ENCODE measurements at places on chromosomes 2 and 18.

DNA sequence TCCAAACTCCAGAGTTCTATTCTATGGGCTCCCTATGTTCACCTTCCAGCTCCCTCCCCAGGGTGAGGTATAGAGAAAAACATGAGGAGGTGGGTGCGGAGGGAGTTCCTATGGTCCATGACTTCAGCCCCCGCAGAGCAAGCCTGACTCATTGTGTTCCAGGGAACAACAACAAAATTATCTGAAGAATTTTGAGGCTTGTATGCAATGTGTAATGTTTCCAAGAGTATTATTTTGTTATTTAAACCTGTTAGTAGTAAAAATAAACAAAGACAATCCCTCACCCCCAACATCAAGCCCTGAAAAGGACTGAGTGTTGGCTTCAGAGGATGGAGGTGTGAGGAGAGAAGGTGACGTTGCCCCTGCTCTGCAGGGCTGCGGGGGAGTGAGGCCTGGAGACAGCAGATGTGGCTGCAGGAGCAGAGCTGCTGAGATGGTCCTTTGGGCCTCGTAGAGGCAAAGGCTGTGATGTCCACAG, 29.0 kb downstream of the LAMA3 start:
- no peak for DNase-seq

- DNase-seq = no peak
These were observed 888 bp downstream of the VAMP5 start for GRCh38 chr2:85584857-85585780.

DNA sequence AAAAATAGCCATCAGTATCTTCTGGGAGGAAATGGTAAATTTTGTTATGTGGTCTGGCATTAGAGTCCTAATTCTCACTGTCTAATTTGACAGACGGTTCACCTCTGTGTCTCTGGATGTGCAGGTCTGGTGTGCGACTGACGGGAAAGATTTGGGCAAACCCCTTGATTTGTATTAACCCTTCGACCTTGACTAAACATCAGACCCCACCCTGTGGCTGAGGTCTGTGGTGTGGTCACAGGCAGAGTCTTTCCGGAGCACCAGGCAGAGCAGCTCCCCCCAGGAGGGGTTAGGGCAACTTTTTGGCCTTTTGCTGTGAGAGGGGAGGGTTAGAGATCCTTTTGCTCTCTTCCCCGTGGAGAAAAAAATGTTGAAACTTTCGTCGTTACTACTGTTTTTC, 6.4 kb downstream of the TWIST2 start:
- DNase-seq = no peak

- DNase-seq = no peak
These were observed 687.8 kb upstream of the FANCL start for GRCh38 chr2:58928973-58929372.

- peak; percentile 8 for DNase-seq
These were observed 171.8 kb downstream of the PTGR3 start for GRCh38 chr18:75036917-75037688.

- DNase-seq = no peak
These were observed 60.5 kb downstream of the NCAPH start for GRCh38 chr2:96396095-96396494.

- no peak for DNase-seq
These were observed 248.9 kb downstream of the TDRD15 start for GRCh38 chr2:21372654-21373053.

DNA sequence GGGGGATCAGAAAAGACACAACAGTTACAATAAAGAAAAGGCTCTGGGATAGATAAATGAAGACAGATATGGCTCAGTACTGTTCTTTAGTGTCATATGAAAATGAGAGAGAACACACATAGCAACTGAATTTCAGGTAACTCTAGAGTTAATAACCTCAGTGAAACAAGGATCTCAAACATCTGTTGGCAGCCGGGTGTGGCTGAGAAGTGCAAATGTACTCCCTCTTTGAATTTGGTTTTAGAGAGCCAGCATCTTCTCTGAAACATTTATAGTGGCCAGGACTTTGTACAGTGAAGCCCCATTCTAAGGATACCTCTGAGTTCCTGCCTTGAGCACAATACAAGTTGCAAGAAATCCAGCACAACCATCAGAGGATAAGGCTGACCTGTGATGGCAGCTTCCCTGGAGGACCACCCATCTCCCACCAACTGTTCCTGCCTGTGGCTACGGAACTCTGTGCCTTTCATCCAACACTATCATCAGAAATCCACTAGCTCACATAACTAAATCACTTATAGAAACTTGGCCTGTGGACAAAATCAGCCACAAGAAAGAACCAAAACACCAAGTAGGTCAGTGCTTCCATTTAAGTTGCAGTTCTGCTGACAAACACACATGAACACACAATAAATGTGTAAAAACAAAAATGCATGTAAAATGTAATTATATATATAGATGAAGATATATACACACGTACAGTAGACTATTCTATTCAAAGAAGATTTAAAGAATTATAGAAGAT, 37.3 kb upstream of the PEX13 start:
- no peak for DNase-seq

DNA sequence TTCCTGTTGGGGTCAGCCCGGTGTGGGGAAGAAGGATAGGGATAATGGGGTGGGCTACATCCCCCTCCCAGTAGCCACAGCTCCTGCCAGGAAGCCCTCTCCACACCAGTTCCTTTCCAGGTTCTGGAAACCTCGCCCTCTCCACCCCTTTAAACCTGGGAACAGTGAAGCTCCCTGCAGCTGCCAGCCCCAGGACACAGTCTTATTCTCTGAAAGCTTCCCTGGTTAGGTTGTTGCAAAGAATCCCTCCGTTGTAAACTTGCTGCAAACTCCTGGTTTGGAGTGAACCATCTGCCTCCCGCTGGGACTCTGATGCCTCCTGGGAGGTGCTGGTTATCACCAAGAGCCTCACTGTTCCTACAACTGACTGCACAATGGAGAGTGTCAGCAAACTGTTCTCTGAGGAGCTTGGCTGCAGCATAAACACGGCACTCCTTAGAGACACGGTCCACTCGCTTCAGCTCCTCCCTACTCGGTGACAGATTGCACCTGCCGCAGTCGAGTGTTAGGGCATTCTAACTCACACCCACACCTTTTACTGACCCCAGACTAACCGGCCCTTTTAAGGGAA, 261.8 kb upstream of the RAB6C start:
- DNase-seq = no peak

DNA sequence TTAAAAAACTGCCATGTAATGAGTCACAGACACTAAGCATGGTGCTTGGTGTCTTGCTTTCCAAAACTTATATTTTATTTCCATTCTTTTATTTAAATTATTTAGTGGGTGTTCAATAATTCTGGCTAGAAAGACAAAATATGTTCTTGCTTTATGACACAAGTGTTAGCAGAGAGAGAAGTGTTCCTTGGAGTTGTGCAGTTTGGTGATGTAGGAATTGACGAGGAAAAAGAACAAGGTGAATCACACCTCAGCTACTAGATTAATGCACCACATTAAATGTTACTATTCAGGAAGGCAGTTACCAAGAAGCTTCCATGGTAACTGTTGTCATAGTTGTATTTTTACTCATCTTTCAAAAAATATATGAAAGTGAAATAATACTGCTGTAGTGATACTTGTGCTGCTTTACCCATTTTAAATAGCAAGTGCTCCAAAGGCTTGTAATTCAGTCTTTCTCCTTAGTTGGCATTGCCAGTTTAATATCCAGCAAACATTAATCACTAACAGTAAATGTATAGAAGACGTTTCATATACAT, 28.3 kb downstream of the ADAM23 start:
- DNase-seq = no peak

- no peak for DNase-seq
These were observed 435.2 kb downstream of the ARHGAP15 start for GRCh38 chr2:143564419-143564818.

DNA sequence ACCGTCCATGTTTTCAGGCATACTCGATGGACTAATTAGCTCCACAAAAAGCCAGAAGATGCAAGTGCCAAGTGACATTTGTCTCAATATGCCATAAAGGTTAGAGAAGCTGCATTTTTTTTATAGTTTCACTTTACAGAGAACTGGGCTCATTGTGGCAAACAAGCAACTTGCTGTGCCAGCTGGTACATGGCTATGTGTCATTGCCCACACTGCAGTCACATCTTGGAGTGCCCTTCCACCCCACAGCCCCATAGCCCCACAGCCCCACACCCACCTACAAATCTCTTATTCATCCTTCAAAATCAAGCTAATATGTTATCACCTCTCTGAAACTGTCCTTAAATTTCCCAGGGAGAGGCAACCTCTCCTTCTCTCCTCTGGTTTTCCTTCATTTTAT, 451.9 kb downstream of the ARHGAP15 start:
- no peak for DNase-seq

GRCh38 chr2:39216346-39217191, 27.2 kb downstream of the CDKL4 start:
- DNase-seq = peak; percentile 88

GRCh38 chr2:152134488-152135280, 35.8 kb upstream of the CACNB4 start:
- no peak for DNase-seq

DNA sequence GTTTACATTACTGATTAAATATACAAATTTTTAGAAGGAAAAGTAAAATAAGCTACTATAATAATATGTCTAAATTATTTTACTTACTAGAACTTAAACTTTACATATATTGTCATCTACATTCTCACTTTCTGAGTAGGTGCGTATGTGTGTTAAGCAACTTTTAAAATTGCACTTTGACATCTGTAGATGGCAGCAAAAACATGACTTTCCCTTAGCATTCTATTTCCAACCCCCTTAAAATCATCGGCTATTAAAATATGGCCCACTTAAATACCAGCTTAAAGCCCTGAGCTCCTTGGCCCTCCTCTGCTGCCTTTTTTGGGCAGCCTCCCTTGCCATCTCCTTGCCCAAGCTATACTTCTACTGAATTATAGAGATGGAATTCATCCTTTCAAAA, 78.0 kb downstream of the UPP2 start:
- no peak for DNase-seq

DNA sequence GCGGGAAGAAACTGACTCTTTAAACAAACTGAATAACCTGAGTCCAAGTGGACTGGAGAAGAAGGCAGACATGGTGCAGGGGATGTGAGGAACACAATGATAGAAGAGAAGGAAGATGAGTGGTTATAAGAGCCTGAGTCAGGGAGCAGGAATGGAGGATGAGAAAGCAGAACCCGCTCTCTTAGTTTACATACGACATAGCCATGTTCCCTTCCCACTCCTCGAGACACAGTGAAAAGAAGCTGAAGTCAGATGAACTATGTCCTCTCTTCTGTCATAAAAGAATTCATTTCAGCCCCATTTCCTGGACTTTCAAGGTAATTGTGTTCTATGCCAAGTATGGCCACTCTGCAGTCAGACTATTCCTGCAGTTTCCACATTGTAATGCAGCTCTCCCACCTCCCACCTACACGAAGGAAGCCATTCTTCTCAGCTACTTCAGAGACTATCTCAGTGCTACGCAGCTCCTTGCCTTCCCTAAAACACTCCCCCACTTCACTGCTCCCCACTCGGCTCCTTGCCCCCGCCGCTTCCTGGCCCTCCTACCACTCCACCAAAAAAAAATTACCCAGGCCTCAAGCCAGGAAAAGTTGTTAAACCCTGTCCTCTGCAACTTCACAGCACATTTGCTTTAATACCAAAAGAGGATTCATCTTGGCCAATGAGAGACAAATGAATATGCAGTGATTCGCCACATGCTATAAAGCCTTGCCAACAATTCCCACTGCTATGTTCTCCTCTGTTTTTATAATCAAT, 323.4 kb upstream of the EPHA4 start:
- no peak for DNase-seq
